ENCODE measurements at places on chromosomes 7 and 10.

- no peak for DNase-seq
Measured at GRCh38 chr7:80781561-80781979, 137.3 kb downstream of the SEMA3C start.

DNA sequence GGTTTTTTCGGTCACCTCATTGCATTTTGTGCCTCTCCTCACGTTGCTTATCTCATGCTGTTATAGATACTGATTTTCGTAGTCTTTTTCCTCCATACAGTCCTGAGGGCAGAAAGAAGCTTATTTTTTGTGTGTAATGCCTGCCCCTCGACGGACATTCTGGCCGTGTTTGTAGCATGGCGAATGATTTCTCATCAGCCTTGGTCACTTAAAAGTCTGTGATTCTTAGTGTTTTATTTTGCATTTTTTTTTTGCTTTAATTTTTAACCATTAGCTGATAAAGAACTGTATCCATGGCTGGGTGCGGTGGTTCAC is 469 bp upstream of the NOC3L start:
- no peak for DNase-seq

- peak; percentile 53 for DNase-seq
Measured at GRCh38 chr10:132396494-132397035, 435 bp upstream of the PWWP2B start.

GRCh38 chr7:69232445-69233376 is 365.6 kb upstream of the AUTS2 start:
- no peak for DNase-seq

- no peak for DNase-seq
Measured at GRCh38 chr10:114322344-114322743, 82.0 kb downstream of the AFAP1L2 start.

GRCh38 chr10:70348228-70348850 is 34.1 kb downstream of the LRRC20 start:
- DNase-seq: no peak

- DNase-seq: peak; percentile 15
Measured at GRCh38 chr7:92685136-92686042, 95.2 kb upstream of the FAM133B start.

- no peak for DNase-seq
Measured at GRCh38 chr10:69057261-69057950, 30.5 kb upstream of the SRGN start.

DNA sequence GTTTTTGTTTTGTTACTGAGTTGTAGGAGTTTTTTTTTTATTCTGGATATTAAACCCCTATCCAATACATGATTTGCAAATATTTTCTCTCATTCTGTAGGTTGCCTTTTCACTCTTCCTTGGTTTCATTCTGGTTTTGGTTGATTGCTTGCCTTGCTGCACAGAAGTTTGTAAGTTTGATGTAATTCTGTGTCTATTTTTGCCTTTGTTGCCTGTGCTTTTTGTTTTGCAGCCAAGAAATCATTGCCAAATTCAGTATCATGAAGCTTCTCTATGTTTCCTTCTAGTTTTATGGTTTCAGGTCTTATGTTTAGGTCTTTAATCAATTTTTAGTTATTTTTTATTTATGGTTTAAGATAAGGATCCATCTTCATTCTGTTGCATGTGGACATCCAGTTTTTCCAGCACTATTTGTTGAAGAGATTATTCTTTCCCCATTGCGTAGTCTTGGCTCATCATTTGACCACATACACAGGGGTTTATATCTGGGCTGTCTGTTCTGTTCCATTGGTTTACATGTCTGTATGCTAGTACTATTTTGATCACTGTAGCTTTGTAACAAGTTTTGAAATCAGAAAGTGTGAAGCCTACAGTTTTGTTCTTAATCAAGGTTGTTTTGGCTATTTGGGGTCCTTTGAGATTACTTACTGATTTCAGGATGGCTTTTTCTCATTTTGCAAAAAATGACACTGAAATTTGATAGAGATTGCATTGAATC is 26.4 kb downstream of the BMPR1A start:
- no peak for DNase-seq

DNA sequence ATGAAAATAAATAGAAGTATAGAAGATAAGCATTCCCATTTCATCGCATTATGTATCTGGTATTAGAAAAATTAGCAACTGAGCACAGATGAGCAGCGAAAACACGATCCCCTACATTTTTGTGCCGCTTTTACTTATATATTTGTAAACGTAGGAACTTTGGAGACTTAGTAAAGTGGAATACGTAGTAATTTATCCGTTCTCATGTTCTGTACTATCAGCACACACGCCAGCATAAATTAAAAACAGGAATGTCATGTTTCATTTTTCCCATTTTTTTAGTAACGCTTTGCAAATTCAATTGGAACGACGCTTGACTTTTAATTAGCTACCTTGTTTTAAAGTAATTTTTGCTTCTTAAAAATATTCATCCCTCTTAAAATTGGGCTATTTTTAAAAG is 2.4 kb downstream of the ZNRF2 start:
- DNase-seq: no peak

DNA sequence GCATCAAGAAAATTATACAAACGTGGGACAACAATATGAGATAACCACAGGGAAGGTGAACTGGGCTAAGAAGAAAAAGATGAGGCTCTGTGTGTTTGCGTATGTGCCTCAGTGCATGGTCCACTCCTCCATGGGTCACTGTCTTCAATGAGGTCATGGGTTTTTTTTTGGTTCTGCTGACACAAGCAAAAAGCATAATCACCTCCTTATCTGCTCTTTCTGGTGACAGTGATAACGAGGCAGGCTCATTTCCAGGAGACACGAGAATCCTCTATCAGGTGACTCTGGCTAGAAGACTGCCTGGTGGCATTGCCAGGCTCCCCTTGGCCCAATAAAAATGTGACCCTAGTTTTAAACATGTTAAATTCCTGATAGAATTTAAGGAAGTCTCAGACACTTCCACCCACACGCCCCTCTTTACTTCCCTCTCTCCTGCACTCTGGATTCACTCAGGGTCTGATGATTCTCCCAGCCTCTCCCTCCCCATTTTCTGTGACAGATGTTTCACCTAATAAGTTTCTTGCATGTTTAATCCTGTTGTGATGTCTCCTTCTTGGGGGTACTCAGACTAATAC is 35.3 kb upstream of the CDCA7L start:
- DNase-seq: no peak

DNA sequence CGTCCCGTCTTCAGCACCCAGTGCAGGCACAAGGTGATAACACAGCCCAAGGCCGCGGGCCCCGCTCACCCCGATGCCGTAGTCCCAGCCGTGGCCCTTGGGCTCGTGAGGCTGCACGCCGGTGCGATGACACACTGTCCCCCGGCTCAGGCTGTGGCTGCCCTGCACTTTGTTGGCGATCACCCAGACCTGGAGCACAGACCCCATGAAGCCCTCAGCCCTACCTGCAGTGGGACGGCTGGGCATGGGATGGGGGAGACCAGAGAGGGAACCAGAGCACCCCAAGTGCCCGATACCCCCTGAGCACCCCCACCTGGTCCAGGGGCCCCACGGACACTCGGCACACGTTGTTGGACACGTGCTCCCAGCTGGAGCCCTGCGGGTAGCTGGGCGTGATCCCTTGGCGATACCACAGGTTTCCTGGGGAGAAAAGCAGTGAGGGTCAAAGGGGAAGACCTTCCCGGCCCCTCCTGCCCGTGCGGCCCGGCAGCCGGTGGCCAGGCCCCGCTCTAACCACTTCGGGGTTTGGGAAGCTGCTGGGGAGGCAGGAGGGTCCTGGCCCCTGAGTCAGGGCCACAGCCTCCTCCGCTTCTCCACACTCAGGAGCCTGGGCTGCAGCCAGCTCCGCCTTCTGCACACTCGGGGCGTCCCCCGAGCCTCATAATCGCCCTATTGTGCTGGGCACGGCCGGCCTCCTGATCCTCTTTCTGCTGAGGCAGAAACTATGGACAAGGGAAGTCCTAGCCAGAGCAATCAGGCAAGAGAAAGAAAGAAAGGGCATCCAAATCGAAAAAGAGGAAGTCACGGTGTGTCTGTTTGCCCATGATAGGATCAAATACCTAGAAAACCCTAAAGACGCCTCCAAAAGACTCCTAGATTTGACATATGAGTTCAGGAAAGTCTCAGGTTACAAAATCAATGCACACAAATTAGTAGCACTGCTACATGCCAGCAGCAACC is 6.7 kb downstream of the BHLHA15 start:
- DNase-seq: no peak

- DNase-seq: no peak
Measured at GRCh38 chr7:146865696-146866095, 749.1 kb downstream of the CNTNAP2 start.

DNA sequence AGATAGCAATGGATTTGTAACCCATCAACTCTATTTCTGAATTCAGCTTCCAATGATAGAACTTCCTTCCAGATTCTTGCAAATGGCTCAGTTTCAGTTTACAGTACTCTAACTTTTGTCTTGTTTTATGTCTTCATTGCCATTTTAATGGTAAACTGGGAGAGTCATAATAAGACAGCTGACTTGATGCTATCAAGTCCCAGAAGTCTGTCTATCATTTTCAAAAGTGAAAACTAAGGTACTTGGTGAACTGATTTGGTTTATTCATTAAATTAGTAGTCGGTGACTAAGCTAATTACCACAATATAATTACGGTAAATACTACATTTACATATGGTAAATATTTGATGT is 25.0 kb downstream of the RTKN2 start:
- no peak for DNase-seq

GRCh38 chr7:40582539-40582938 is 447.7 kb downstream of the SUGCT start:
- no peak for DNase-seq

DNA sequence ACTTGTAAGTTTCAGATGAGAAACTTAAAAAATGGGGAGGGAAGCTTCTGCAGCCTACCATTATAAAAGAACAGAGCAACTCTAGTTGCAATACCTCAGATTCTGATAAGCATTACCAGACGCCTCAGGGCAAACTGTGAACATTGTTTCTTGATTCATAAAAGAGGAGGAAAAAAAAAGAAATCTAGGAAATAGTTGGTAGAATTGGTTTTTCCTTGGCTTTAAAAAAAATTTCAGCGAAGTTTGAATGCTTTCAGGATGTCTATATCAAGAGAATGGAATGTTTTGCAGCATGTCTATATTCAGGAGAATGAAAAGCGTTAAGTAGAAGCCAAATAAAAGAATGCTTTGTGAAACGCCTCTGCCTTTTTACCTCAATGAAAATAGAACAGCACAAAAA is 17.5 kb upstream of the ANLN start:
- no peak for DNase-seq

GRCh38 chr10:5419466-5420094 is 7.2 kb downstream of the NET1 start:
- no peak for DNase-seq

DNA sequence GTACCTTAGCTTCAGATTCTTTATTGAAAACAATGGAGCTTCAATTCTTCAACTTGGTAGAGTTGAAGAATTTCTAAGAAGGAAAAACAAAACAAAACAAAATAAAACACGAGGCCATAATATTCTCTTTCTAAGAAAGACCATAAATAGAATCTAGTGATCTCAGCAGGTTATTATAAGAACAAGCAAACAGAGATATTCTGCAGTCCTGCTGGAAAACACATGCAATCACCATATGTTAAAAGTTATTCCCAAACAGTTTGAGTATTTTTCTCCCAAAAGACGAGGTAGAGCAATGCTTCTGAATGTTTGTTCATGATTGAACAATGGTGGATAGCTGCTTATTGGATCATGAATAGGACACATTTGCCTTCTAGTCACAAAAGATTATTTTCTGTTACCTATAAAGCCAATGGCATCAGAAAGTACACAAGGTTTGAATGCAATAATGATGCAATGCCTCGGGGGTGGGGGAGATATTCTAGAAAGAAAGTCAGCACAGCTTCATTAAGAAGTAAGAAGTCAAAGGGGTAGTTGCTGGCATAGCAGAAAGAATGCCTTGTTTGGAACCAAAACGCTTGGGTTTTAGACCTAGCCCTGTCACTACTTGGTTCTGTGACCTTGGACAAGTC is 59.3 kb downstream of the CREB3L2 start:
- DNase-seq: no peak

GRCh38 chr7:98827258-98827657 is 42.6 kb downstream of the TMEM130 start:
- no peak for DNase-seq

- no peak for DNase-seq
Measured at GRCh38 chr7:71414490-71414889, 282.5 kb downstream of the GALNT17 start.

- no peak for DNase-seq
Measured at GRCh38 chr10:23325132-23325531, 19.5 kb downstream of the C10orf67 start.

DNA sequence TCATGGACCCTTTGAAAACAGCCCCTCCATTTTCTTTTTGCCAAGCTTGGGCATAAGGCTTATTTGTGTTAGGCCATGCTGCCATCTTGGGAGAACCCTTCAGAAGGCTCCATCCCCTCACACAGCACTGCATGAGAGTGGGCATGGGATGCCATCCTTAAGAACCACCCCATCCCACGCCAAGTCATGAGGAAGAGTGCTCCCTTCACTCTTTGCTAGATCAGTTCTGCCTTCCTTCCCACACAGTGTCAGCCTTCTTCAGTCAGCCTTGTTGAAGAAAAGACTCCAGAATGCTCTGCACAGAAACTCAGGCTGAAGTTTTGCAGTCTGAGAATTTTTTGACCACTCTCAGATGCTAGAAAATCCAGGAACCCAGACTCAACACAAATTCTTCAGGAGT is 15.5 kb upstream of the CHN2 start:
- no peak for DNase-seq
